NCI-H2171 (cell line): ENCODE measurements at places on chromosomes 1 and 21.

DNA sequence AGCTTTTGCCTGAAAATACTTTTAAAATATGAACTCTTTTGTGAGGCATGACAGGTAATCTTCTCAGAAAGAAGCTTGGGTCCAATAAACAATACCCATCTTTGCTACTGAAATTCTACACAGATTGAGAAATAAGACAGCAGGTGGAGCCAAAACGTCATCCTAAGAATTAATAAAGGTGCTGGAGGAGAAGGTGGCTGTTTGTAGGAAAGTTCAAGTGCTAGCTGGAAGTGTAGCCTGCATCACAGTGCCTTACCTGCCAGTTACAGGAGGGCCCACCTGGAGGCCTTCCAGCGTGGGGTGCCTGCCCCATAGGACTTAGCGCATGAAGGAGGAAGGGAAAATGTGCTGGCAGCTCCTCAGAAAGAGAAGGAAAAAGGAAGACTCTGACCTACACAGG is 93.7 kb downstream of the TTC3 start:
- DNase-seq = no peak

GRCh38 chr1:205472737-205473441 is 17.0 kb upstream of the BLACAT1 start:
- no peak for DNase-seq

- no peak for DNase-seq
Observed at GRCh38 chr1:76267631-76268030, 193.1 kb downstream of the ST6GALNAC3 start.

- DNase-seq = no peak
Observed at GRCh38 chr1:156905651-156906050, 12.1 kb downstream of the PEAR1 start.

GRCh38 chr1:19680644-19681043 is 16.0 kb downstream of the HTR6 start:
- DNase-seq = no peak

GRCh38 chr1:234987415-234988154 is 141.1 kb downstream of the TOMM20 start:
- no peak for DNase-seq
